MG63 (cell line): ENCODE measurements at places on chromosomes 13 and 19.

DNA sequence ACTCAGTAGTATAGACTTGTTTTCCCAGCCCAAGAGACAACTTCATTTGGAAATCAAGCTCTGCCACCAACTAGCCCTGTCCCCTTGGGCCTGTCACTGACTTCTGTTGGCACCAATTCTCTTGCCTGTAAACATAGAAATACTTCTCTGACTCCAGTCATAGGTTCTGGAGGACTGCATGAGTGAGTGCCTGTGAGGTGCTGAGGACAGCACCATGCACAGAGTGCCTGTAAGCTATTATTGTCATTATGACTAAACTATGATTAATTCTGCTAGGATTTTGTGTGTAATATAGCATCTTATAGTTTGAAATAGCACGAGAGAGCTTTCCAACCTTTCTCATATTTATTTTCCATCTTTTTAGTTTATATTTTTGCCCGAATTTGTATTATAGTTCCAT, 247.9 kb downstream of the MYO16 start:
- peak; percentile 64 for DNase-seq

- DNase-seq, result no peak
These were observed 24.0 kb upstream of the KATNAL1 start for GRCh38 chr13:30331331-30331771.

- no peak for DNase-seq
These were observed 26.8 kb upstream of the CEACAM21 start for GRCh38 chr19:41548954-41549688.

DNA sequence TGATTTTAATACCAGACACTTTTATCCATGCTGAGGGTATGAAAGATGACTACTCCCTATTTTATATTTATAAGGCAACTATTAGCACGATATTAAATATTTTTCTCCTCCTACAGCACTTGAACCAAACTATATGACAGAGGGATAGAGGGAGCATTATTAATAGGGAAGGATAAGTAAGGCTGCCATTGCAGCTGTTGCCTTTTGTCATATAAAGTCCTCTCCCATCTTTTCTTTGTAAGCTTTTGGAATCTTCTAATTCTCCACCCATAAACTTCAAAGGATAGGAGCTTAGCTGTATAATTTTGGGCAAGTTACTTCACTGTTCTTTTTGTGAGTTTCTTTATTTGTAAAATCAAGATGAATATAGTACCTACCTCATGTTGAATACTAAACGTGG, 95.4 kb downstream of the ZMYM2 start:
- DNase-seq, result no peak

DNA sequence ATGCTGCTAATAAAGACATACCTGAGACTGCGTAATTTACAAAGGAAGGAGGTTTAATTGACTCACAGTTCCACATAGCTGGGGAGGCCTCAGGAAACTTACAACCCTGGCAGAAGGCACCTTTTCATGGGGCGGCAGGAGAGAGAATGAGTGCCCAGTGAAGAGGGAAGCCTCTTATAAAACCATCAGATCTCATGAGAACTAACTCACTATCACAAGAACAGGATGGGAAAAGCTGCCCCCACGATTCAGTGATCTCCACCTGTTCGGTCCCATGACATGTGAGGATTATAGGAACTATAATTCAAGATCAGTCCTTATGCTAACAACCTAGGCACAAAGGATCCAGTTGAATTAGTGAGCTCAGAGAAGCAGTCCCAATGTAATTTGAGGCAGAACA, 59.4 kb downstream of the GPC6 start:
- no peak for DNase-seq

DNA sequence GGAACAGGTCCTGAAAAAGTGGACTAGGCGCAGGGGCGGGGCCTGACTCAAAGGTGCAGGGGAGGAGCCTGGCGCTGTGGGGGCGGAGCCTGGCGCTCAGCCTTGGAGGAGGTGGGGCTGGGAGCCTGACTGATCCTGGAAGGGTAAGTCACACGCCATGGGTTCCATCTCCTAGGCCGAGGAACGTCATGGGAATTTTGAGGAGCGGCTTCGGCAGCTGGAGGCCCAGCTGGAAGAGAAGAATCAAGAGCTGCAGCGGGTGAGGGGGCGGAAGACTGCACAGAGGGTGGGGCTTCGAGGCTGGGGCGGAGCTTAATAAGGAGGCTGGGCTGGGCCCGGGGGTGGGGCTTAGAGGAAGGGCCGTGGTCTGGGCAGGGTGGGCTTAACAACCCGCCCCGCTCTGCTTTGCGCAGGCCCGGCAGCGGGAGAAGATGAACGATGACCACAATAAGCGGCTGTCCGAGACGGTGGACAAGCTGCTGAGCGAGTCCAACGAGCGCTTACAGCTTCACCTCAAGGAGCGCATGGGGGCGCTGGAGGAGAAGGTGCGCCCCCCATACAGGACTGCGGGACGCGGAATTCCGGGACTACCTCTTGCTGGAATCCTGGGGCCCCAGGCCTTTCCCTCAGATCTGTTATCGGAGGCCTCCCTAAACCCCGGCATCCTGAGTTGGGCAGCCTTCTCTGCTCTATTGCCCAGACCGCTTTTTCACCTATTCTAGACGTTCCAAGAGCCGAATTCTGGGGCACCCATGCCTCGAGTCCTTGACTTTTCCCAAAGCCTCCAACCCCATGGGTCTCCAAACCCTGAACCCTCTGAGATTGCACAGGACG, 14.5 kb downstream of the PPFIA3 start:
- DNase-seq, result no peak
